T-helper 2 cell treated with Interferon-gamma antibody and Interleukin-4, amounts not matched to agents 100 ng/mL and 5 ng/mL, for 36 hours (primary cell): ENCODE measurements at places on chromosomes 6 and 20. TPM values are rescaled to one million over a fixed set of nuclear protein-coding genes. Genes with fewer than 3 reads are reported as not detected.

The MGME1 gene
- total RNA-seq, result 31.9 and 35.5 TPM in 2 replicates

The F13A1 gene
- not detected in 2 replicates for total RNA-seq

The CAGE1 gene
- total RNA-seq, result 0.16 TPM in 1 of 2 replicates, not detected in the other

The IL17A gene
- not detected in 2 replicates for total RNA-seq

The B4GALT5 gene
- 23.4 and 25.6 TPM in 2 replicates for total RNA-seq

The TSHZ2 gene
- 2.5 and 2.9 TPM in 2 replicates for total RNA-seq

The POU5F1 gene
- total RNA-seq, result not detected in 2 replicates

The FAM217A gene
- total RNA-seq, result not detected in 2 replicates

The HLA-DQB1 gene
- total RNA-seq, result 7.0 and 10.0 TPM in 2 replicates

The OSER1 gene
- total RNA-seq, result 17.0 and 18.1 TPM in 2 replicates

The SLC24A3 gene
- total RNA-seq, result not detected in 2 replicates

The TINAG gene
- not detected in 2 replicates for total RNA-seq

The WFDC10B gene
- total RNA-seq, result not detected in 2 replicates

The RAET1L gene
- not detected in 2 replicates for total RNA-seq

The LRFN2 gene
- total RNA-seq, result 0.16 and 0.20 TPM in 2 replicates

The BPIFB3 gene
- total RNA-seq, result not detected in 2 replicates

The HDGFL1 gene
- total RNA-seq, result not detected in 2 replicates

The LIME1 gene
- total RNA-seq, result 185 and 193 TPM in 2 replicates

The FRS3 gene
- 3.8 and 6.1 TPM in 2 replicates for total RNA-seq

The WFDC12 gene
- not detected in 2 replicates for total RNA-seq

The MUC22 gene
- not detected in 2 replicates for total RNA-seq

The RAB44 gene
- total RNA-seq, result 0.07 TPM in 2 replicates

The HLA-G gene
- 1.7 and 1.8 TPM in 2 replicates for total RNA-seq

The SCRT2 gene
- total RNA-seq, result not detected in 2 replicates

The SPTLC3 gene
- total RNA-seq, result 0.73 and 0.95 TPM in 2 replicates

The ABCF1 gene
- 80.3 and 85.2 TPM in 2 replicates for total RNA-seq

The KIFC1 gene
- total RNA-seq, result 123 and 127 TPM in 2 replicates

The RFX6 gene
- total RNA-seq, result not detected in 2 replicates

The CNBD2 gene
- 3.5 and 4.0 TPM in 2 replicates for total RNA-seq

The ACAT2 gene
- total RNA-seq, result 68.4 and 76.3 TPM in 2 replicates

The EZR gene
- total RNA-seq, result 244 and 252 TPM in 2 replicates
